ENCODE measurements at places on chromosomes 2 and 18. TPM values are rescaled to one million over a fixed set of nuclear protein-coding genes. Genes with fewer than 3 reads are reported as not detected.

Gene CCDC68
- total RNA-seq = 14.3 TPM

Gene REG3G
- total RNA-seq = not detected

Gene SCG2
- 9.6 TPM for total RNA-seq

Gene IL37
- total RNA-seq = not detected

Gene MC2R
- total RNA-seq = not detected

Gene TSN
- 67.0 TPM for total RNA-seq

Gene ERMN
- 6.0 TPM for total RNA-seq

Gene GPR75
- 4.2 TPM for total RNA-seq

Gene NOSTRIN
- 8.8 TPM for total RNA-seq

Gene NDUFV2
- total RNA-seq = 132 TPM

Gene CCDC74B
- 13.4 TPM for total RNA-seq

Gene RUFY4
- not detected for total RNA-seq

Gene FKBP1B
- 20.2 TPM for total RNA-seq

Gene SPATA3
- total RNA-seq = not detected

Gene CYRIA
- total RNA-seq = 9.3 TPM

Gene SERPINB5
- total RNA-seq = 6.3 TPM

Gene SNTG2
- total RNA-seq = 1.7 TPM

Gene B3GNT7
- total RNA-seq = 3.4 TPM

Gene IL1B
- 1.6 TPM for total RNA-seq

Gene RSAD2
- total RNA-seq = 7.9 TPM

Gene SLC23A3
- total RNA-seq = 1.3 TPM

Gene RESP18
- not detected for total RNA-seq

Gene STARD7
- 186 TPM for total RNA-seq

Gene KCNF1
- 6.8 TPM for total RNA-seq

Gene GTF2A1L
- total RNA-seq = 17.0 TPM

Gene TWIST2
- 12.3 TPM for total RNA-seq

Gene SLC35F6
- total RNA-seq = 26.6 TPM

Gene AMER3
- 11.8 TPM for total RNA-seq

Gene METAP1D
- 23.1 TPM for total RNA-seq

Gene PROC
- not detected for total RNA-seq

Gene LIMS2
- total RNA-seq = 11.2 TPM

All from camera-type eye (tissue), 1 donor.